ENCODE measurements at places on chromosomes 4 and X. TPM values are rescaled to one million over a fixed set of nuclear protein-coding genes. Genes with fewer than 3 reads are reported as not detected.

The HSFX3 gene
- not detected for total RNA-seq

The PTTG2 gene
- total RNA-seq = 2.2 TPM

The OPHN1 gene
- 0.51 TPM for total RNA-seq

DNA sequence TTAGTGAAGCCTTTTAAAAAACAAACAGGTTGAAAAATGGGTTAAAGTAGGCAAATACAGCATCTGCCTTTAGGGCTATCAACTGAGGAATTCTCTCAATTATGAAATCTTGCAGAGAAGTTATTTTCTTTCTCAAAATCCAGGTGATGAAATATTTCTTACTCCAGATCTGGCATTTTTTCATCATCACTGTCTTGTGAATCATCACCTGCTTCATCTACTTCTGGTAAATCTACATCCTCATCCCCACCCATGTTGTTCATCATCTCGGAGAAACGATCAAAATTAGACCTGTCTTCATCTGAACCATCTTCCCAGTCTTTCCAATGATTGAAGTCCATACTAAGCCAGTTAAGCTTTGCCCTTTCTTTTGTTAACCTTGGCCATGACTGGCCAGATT is 33.3 kb upstream of the HPF1 start:
- peaks cover 2% of the 10 kb centered on the region for H3K4me1 ChIP-seq
- DNase-seq = no peak
- no peak overlapping the region for H3K27ac ChIP-seq
- no peaks in the 10 kb centered on the region for H3K36me3 ChIP-seq
- peaks cover 43% of the 10 kb centered on the region for H3K27me3 ChIP-seq

DNA sequence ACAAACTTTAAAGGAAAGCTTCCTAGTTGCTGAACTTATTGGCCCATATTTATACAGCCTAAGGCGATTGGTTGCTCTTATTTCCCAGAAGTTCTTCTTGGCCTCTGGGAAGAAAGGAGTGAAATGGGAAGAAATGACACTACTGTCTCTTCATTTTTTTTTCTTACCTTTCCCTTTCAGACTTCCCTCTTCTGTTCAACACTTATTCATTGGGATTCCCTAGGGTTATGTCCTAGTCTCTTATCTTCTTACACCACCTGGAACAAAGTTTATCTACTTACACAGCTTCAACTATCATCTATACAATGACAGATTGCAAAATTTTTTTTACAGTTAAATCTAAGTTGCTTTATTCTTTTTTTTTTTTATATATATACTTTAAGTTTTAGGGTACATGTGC is 68.0 kb downstream of the SNX12 start:
- no peaks in the 10 kb centered on the region for H3K4me1 ChIP-seq
- H3K27ac ChIP-seq = no peak overlapping the region
- H3K4me3 ChIP-seq = no peak overlapping the region
- DNase-seq = no peak
- no peaks in the 10 kb centered on the region for H3K36me3 ChIP-seq

- no peaks in the 10 kb centered on the region for H3K36me3 ChIP-seq
- H3K27ac ChIP-seq = no peak overlapping the region
- H3K4me1 ChIP-seq = peaks cover 3% of the 10 kb centered on the region
- no peaks in the 10 kb centered on the region for H3K27me3 ChIP-seq
- no peak for DNase-seq
Measured at GRCh38 chr4:130026185-130026584, 930.2 kb downstream of the C4orf33 start.

GRCh38 chr4:155656025-155656424 is 10.6 kb upstream of the GUCY1A1 start:
- H3K36me3 ChIP-seq = no peaks in the 10 kb centered on the region
- H3K4me1 ChIP-seq = no peaks in the 10 kb centered on the region
- no peaks in the 10 kb centered on the region for H3K27me3 ChIP-seq
- no peak overlapping the region for H3K27ac ChIP-seq
- no peak for DNase-seq

DNA sequence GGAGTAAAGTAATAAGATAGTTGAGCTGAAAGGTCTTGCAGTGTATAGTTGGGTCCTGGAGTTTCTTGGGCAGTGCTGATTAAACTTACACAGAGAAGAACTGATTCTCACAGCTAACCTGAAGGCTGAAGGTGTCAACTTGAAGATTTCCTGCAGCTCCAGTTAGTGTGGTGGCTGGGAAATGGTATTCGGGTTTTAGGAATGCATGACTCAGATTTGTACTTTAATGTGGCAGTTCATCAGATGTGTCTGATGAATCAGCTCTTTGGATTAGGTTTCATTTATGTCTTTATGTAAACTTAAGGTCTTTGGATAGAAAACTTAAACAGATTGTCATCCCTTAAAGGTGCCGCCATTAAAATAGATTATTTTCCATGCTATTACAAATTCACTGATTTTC is 200.0 kb downstream of the IL1RAPL1 start:
- no peaks in the 10 kb centered on the region for H3K27me3 ChIP-seq
- H3K4me3 ChIP-seq = no peak overlapping the region
- DNase-seq = no peak
- no peaks in the 10 kb centered on the region for H3K4me1 ChIP-seq
- H3K27ac ChIP-seq = no peak overlapping the region
- H3K36me3 ChIP-seq = no peaks in the 10 kb centered on the region

Measured in activated B cell treated with CpG ODN at 0.5 μM for 24 hours (primary cell).